ENCODE measurements at places on chromosomes 12 and 14. TPM values are rescaled to one million over a fixed set of nuclear protein-coding genes. Genes with fewer than 3 reads are reported as not detected.

EPYC gene
- not detected for total RNA-seq

SDSL gene
- total RNA-seq: 1.1 TPM

KIF26A gene
- total RNA-seq: 2.2 TPM

ARHGDIB gene
- total RNA-seq: 65.5 TPM

PRORP gene
- 18.5 TPM for total RNA-seq

RSRC2 gene
- 37.4 TPM for total RNA-seq

FGD4 gene
- total RNA-seq: 22.1 TPM

DNA sequence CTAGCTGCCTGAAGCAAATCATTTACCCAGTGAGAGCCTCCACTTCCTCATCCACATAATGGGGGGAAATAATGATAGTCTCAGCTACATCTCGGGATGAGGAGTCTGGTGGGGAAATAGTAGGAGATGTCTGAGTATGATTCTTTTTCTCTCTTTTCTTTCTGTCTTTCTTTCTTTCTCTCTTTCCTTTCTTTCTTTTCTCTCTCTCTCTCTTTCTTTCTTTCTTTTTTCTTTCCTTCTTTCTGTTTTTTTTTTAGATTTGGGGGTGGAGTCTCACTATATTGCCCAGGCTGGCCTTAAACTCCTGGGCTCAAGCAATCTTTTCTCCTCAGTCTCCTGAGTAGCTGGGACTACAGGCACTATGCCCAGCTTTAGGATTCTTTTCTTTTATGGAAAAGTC is 12.8 kb downstream of the HOXC4 start:
- no peaks in the 10 kb centered on the region for H3K4me1 ChIP-seq
- H3K27ac ChIP-seq: no peak overlapping the region
- ATAC-seq: no peak

DNA sequence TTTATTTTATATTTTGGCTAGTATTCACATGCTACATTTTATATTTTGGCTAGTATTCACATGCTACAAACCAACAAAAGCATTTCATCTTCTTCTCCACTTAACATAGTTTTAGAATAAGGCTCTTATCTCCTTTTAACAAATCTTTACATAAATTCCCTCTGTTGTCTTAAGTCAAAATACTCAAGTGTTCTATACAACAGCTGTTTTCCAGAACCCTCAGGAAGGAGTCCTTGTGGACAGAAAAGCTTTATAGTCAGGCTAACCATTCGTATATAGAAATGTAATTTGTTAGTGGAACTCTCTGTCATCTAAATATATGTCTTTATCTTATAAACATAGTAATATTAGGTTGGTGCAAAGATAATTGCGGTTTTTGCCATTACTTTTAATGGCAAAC is 191.0 kb upstream of the FLRT2 start:
- no peaks in the 10 kb centered on the region for H3K27me3 ChIP-seq
- no peaks in the 10 kb centered on the region for H3K36me3 ChIP-seq
- H3K4me3 ChIP-seq: no peak overlapping the region
- no peak overlapping the region for H3K27ac ChIP-seq

DNA sequence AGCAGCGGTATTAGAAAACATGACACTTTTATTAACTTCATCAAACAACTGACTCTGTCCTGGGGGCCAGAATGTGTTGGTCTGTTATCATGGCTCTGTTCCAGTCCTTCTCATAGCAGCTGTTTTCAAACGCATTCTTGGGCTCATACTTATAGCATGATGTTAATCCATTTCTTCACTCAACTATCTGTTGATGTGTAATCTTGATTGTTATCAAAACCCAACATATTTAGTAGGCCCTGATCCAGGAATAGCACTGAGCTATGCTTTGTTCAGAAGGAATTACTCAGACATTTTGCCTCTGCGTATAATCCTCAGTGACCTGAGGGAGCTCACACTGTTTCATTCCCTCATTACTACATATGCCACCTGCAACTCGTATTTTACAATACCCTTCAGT is 315.9 kb downstream of the BMP4 start:
- H3K4me1 ChIP-seq: no peaks in the 10 kb centered on the region
- no peak for ATAC-seq
- no peak overlapping the region for H3K27ac ChIP-seq
- H3K27me3 ChIP-seq: no peaks in the 10 kb centered on the region
- no peaks in the 10 kb centered on the region for H3K36me3 ChIP-seq
- no peak overlapping the region for H3K4me3 ChIP-seq

- no peaks in the 10 kb centered on the region for H3K4me1 ChIP-seq
- H3K27me3 ChIP-seq: no peaks in the 10 kb centered on the region
- H3K4me3 ChIP-seq: no peak overlapping the region
Measured at GRCh38 chr12:27814411-27814810, 34.4 kb upstream of the MANSC4 start.

DNA sequence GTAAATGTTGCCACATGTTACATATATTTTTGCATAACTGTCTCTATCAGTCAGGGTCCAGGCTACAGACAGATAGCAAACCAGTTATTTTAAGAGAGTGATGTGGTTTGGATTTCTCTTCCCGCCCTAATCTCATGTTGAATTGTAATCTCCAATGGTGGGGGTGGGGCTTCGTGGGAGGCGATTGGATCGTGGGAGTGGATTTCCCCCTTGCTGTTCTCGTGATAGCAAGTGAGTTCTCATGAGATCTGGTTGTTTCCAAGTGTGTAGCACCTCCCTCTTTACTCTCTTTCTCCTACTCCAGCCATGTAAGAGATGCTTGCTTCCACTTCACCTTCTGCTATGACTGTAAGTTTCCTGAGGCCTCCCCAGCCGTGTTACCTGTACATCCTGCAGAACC is 704.2 kb upstream of the TBX3 start:
- no peak overlapping the region for H3K27ac ChIP-seq
- H3K4me3 ChIP-seq: no peak overlapping the region
- ATAC-seq: no peak

DNA sequence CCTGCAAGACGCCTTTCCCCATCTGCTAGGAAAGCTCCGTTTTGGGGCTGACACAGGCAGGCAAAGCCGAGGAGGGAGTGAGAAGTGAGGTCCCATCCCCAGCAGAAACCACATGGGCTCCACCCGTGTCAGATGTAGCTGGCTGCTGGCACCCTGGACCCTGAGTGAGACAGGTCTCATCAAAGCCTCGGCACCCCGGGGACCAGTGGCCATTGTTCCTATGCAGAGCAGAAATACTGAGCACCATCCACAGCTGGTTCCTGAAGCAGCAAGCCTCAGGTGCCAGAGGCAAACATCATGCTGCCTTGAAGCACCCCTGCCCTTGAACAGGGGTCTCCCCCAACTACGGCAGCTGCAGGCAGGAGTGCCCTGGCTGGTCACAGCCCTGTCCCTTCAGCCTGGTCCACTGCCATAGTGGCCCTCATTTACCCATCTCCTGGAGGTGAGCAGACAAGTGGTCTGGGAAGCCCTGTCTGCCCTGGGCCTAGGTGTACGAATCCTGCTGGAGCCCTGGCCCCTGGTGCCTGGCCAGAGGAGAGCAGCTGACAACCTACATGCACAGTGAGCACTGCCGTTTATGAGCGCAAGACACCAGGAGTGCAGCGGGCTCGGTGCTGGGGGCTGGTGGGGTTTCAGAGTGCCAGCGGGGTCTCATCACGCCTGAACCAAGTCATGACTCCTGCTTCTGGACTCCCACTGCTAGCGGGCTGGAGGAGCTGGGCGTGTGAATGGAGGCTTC is 289.8 kb upstream of the RTL1 start:
- no peak for ATAC-seq
- H3K4me1 ChIP-seq: no peaks in the 10 kb centered on the region
- no peaks in the 10 kb centered on the region for H3K36me3 ChIP-seq
- H3K27ac ChIP-seq: no peak overlapping the region
- no peak overlapping the region for H3K4me3 ChIP-seq

DNA sequence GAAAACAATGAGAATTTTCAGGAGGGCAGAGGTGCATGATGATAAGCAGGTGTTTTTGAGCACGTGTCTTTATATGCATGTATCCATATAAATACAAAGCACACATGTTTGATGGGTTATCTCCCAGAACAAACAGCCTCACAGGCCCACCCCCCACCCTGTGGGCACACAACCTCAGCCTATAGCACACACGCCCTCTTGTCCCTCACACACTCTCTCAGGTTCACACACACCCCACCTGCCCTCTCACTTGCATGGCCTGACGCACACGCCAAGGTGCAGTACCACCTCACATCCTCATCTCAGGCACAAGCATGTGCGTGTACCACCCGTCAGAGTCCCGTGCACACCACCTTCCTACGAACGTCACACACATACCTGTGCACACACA is 8.6 kb upstream of the KRT8 start:
- ATAC-seq: no peak
- peaks cover 5% of the 10 kb centered on the region for H3K4me1 ChIP-seq
- no peak overlapping the region for H3K4me3 ChIP-seq
- no peaks in the 10 kb centered on the region for H3K27me3 ChIP-seq
- H3K36me3 ChIP-seq: no peaks in the 10 kb centered on the region

GRCh38 chr12:114442578-114442977 is 36.6 kb upstream of the TBX5 start:
- no peaks in the 10 kb centered on the region for H3K4me1 ChIP-seq
- no peak for ATAC-seq
- no peak overlapping the region for H3K27ac ChIP-seq
- no peaks in the 10 kb centered on the region for H3K36me3 ChIP-seq

DNA sequence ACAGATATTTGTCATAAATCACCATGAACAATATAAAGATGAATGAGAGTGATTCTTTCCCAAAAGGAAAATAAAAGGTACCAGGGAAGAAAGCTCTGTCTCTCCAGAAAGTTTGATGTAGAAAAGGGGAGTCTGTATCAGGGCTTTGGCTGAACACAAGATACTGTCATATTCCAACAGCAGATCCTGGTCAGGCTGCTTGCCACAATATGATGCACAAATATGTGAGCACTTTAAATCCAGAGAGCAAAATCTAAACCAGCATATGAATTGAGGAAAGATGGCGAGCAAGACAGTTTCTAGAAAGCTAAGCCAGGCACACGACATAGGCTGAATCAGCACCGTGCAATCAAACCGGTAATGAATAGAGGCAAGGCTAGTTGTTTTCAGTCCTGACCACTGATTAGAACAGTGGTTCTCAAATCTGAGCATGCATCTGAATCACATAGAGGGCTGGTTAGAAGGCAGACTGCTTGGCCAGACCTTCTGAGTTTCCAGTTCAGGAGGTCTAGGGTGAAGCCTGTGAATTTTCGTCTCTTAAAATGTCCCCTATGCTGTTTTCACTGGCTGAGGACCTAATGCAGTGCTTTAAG is 60.7 kb downstream of the PLCZ1 start:
- no peak overlapping the region for H3K4me3 ChIP-seq
- no peaks in the 10 kb centered on the region for H3K36me3 ChIP-seq
- no peaks in the 10 kb centered on the region for H3K4me1 ChIP-seq
- no peak for ATAC-seq

- no peak for ATAC-seq
- H3K27me3 ChIP-seq: no peaks in the 10 kb centered on the region
- no peak overlapping the region for H3K4me3 ChIP-seq
- no peaks in the 10 kb centered on the region for H3K4me1 ChIP-seq
- no peaks in the 10 kb centered on the region for H3K36me3 ChIP-seq
Measured at GRCh38 chr12:11943919-11944700, 126.6 kb upstream of the BCL2L14 start.
